ENCODE measurements at places on chromosomes 7 and 10.
A peak's percentile ranks its signal among the peaks of the same experiment; 100 is the strongest.

- ATAC-seq = no peak
These were observed 124.9 kb upstream of the NEBL start for GRCh38 chr10:21021843-21022594.

DNA sequence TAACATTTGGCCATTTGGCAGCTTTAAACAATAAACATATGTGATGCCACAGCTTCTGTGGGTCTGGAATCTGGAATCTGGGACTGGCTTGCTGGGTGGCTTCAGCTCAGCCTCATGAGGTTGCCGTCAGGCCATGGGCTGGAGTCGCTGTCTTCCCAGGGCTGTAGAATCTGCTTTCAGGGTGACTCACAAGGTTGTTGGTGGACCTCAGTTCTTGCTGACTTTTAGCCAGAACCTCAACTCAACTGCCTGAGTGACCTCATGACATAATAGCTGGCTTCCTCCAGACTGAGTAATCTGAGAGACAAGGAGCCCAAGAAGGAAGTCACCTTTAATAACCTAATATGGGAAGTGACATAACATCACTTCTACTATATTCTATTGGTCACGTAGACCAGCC lies 44.6 kb upstream of the TSPAN13 start:
- ATAC-seq = peak; percentile 68

DNA sequence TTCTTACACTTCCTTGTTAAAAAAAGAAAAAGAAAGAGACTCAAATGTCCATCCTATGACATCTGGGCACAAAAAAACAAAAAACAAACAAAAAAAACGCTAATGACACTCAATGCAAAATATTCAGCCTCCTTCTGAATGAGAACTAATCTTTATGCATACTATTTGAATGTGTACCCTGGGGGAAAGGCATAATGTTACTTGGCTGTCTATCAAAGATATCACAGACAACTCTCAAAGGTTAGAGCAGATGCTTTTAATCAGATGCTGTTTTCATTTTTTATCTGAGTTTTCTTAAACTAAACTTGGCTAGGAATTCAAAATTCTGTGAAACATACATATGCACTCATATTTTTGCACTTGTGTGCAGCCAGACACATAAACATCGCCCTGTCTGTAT lies 745.8 kb downstream of the CNTNAP2 start:
- ATAC-seq = no peak

DNA sequence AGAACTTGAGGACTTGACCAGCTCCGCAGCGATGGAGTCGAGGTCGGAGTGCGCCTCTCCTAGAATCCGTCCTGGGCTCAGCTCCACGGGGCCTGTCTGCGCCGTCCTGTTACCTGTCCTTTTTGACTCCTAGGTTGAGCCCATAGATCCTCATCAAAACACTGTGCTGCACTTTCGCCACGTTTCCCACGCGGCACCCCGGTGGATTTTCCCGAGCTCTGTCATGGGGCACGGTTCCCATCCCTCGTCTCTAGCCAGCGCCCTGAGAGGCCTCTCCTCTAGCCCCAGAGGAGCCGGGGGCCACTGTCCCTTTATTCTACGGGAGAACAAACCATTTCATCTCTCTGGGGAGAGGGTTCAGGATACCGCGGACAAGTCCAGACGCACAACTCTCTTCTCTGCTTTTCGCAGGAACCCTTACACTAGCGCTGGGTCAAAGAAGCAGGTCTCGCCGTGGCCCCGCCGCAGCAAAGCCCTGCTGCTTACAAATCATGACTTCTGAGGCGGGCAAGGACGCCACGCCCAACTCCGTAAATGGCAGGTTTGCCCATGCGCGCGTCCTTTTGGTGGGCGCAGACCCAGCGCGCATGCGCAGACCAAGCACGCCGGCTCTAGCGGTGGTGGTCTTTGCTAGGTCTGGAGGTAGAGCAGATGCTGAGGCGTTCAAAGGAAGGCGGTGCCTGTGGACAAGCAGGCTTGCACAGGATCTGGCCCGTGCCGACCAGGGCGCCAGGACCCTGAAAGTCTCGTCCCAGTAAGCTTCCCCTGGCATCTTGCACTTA lies 10.3 kb upstream of the ANKRD7 start:
- ATAC-seq = peak; percentile 87

- ATAC-seq = peak; percentile 77
These were observed 29.7 kb downstream of the STN1 start for GRCh38 chr10:103888113-103888841.

- ATAC-seq = no peak
These were observed 345.9 kb upstream of the SMIM30 start for GRCh38 chr7:113464096-113464855.

- ATAC-seq = no peak
These were observed 73.3 kb downstream of the RALA start for GRCh38 chr7:39696631-39697030.

GRCh38 chr10:31034098-31034909 lies 2.6 kb upstream of the ZNF438 start:
- ATAC-seq = no peak

GRCh38 chr10:8242295-8242872 lies 187.9 kb downstream of the GATA3 start:
- no peak for ATAC-seq

GRCh38 chr10:78981257-78981969 lies 87.4 kb upstream of the ZMIZ1 start:
- no peak for ATAC-seq

DNA sequence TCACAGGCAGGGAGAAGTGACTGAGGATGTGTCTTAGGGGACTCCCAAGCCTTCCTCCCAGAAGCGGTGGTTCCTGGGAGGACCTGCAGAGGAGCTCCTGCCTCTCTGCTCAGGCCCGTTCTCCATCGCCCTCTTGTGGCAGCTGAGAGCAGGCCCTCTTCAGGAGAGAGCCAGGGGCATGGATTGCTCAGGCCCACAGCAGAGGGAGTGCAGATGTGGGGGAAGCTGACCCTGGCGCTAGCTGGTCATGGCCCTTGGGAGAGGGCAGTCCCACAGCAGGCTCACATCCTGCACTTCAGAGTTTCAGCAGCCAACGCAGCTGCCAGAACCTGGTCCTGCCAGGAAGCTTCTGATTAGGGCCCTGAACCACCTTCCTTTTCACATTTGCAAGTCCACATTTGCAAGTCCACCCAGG lies 94.8 kb upstream of the TARP start:
- peak; percentile 46 for ATAC-seq

- ATAC-seq = peak; percentile 99
These were observed at the start of gene GALNT11 for GRCh38 chr7:152025077-152025936. GALNT11 (plus strand) TSS chr7:152025674; CDS start chr7:152094228, 68,554 bp downstream.

All from gastroesophageal sphincter (tissue), 4 donors.